Hindlimb muscle (tissue), 1 donor: ENCODE measurements at places on chromosomes 13 and 19. TPM values are rescaled to one million over a fixed set of nuclear protein-coding genes. Genes with fewer than 3 reads are reported as not detected.

DNA sequence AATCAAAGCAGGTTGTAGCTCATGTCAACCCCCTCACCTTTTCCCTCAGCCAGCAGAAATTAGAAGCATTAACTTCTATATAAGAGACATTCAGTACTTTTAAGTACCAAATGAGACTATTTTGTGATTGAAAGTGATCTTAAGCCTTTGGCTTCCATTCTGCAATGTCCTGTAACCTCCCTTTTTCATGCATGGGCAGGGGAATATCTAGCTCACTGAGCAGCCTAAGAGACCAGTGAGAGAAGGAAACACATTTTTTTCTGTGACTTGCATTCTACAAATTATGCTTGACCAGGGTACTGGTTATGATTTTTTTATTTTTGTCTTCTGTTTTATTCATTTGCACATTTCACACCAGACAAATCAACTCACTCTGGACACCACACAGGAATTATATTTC lies 369.6 kb downstream of the KCTD12 start:
- no peak for DNase-seq

GRCh38 chr13:37143911-37144310 lies 38.4 kb upstream of the CSNK1A1L start:
- no peak for DNase-seq

DNA sequence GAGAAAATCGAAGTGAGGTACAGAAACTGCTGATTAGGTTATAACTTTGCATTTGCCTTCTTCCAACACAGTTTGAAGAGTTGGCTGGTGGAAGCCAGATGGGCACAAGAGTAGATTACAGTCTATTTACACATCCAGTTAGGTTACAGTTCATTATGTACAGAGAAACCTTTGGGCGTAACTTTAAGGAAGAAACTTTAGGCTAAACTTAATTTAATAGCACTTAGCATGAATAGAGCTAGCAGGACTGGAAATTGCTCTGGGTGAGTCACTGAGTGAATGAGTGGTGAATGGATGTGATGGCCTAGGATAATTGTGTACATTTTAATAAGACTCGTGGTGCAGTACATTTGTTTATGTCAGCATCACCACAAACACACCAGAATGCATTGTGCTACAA lies 62.9 kb upstream of the KLHL1 start:
- no peak for DNase-seq

DNA sequence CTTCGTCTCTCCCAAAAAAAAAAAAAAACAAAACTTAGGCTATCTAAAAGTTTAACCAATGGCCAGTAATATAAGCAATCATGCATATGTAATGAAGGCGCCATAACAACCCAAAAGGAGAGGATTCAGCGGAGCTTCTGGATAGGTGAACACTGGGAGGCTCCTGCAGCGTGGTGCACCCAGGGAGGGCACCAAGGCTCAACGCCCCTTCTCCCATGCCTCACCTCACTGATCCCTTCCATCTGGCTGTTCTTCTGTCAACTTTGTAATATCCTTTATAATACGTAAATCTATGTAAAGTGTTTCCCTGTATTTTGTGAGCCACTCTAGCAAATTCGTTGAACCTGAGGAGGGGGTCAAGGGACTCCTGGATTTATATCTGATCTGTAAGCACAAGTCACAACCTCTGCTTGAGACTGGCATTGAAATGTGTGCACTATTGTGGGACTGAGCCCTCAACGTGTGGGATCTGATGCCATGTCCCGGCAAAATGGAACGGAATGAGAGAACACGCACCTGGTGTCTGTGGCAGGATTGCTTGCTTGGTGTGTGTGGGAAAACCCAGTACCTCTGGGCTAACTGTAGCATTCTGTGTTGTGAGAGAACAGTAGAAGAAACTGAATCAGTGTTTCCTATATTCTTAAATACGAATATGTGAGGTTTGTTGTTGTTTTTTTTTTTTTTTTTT lies 521 bp upstream of the ZNF665 start:
- no peak for DNase-seq

DNA sequence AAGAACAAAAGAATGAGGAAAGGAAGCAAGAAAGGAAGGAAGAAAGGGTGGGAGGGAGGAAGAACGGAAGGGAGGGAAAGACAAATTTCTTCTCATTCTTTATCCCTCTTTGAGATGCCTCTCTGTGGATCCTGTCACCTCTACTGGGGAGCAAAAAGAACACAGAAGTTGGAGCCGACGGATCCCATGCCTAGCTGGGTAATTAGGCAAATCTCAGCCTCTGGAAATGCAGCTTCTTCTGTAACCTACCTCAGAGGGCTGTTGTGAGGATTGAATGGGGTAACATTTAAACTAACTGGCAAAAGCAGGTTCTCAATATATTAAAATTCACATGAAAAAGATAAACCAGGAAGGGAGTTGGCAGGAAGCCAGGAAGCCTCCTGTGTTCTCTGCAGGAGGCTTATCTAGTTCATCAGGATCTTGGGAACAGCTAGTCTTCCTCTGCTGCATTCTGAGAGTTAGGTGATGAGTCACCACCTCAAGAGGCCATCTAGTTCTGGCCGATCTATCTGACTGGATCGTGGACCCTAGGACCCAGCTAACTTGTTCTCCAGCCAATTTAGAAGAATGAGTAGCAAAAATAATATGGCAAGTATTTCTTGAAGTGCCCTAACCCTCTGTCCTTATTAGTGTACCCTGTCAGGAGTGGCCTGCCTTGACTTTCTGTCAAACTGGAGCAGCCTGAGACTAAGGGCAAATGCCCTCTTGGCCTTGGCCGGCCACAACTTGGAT lies 15.2 kb upstream of the CPB2 start:
- DNase-seq: no peak

DNA sequence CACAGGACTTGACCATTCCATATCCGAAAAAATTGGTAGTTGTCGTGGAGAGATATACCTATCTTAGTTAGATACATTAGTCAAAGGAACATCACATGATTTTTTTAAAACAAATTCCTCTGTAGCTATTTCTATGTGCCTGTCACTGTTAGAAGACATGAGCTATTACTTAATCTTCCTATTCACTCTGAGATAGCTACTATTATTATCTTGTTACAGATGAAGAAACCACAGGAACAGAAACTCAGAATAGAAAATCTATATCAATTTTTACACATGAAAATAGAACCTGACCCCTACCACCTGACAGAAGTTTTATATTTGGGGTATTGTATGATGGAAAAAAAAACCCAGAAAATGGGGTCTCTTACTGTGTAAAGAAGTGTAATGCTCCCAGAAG lies 68.9 kb upstream of the TDRD3 start:
- no peak for DNase-seq

GRCh38 chr13:105982219-105982930 lies 553.1 kb downstream of the EFNB2 start:
- DNase-seq: no peak

GRCh38 chr13:114319441-114319913 lies 5.2 kb downstream of the CHAMP1 start:
- no peak for DNase-seq

DNA sequence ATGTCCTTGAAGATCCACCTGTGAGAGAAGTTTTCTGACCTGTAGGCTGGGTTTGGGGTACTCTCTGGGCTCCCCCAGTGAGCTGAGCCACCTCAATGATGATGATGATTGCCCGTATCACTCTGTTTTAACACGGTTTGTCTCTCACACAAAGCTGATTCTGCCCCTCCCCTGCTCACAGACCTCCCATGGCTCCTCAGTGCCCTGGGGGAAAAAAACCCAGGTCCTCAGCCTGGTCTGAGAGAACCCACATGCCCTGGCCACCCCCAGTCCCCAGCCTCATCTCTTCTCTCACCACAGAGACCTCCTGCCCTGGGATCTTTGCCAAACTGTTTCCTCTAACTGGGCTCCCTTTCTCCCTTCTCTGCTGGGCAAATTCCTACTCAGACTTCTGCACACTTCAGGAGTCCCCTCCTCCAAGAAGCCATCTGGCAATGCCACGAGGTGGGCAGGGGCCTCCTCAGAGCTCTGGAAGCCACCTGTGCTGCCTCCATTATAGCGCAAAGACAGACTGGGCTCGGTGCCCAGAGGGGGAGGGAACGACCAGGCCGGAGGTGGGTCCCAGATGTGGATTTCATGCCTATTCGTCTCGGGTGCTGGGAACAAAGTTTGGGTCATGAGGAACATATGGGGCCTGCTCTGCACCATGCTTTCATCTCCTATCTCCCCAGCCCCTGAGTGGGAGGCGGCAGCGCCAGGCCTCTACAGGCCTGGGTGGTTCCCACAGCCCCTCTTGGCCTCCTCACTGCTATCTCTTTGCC lies 8.5 kb upstream of the CA11 start:
- DNase-seq: no peak

- no peak for DNase-seq
Measured at GRCh38 chr19:43960411-43960810, 9.4 kb downstream of the ZNF221 start.

CKM gene
- polyA plus RNA-seq: 4,137 TPM

WASF3 gene
- 10.2 TPM for polyA plus RNA-seq

TLE6 gene
- polyA plus RNA-seq: 0.74 TPM

CACNG8 gene
- polyA plus RNA-seq: 1.1 TPM

ZSWIM9 gene
- polyA plus RNA-seq: 6.8 TPM

ZNF470 gene
- 4.9 TPM for polyA plus RNA-seq

ZNF729 gene
- polyA plus RNA-seq: not detected
